ENCODE measurements at places on chromosomes 4 and X. TPM values are rescaled to one million over a fixed set of nuclear protein-coding genes. Genes with fewer than 3 reads are reported as not detected.

The CPE gene
- 3.5 TPM for total RNA-seq

The SATL1 gene
- total RNA-seq = not detected

The MMRN1 gene
- total RNA-seq = not detected

The PDZD4 gene
- 0.32 TPM for total RNA-seq

The RAB40A gene
- 0.43 TPM for total RNA-seq

The LRAT gene
- total RNA-seq = not detected

The MAGEA2 gene
- total RNA-seq = not detected

Measured in fibroblast of villous mesenchyme (primary cell).